ENCODE measurements at places on chromosomes 7 and 10.
A peak's percentile ranks its signal among the peaks of the same experiment; 100 is the strongest.

- DNase-seq: no peak
Measured at GRCh38 chr10:71382757-71383156, 14.0 kb upstream of the CDH23 start.

DNA sequence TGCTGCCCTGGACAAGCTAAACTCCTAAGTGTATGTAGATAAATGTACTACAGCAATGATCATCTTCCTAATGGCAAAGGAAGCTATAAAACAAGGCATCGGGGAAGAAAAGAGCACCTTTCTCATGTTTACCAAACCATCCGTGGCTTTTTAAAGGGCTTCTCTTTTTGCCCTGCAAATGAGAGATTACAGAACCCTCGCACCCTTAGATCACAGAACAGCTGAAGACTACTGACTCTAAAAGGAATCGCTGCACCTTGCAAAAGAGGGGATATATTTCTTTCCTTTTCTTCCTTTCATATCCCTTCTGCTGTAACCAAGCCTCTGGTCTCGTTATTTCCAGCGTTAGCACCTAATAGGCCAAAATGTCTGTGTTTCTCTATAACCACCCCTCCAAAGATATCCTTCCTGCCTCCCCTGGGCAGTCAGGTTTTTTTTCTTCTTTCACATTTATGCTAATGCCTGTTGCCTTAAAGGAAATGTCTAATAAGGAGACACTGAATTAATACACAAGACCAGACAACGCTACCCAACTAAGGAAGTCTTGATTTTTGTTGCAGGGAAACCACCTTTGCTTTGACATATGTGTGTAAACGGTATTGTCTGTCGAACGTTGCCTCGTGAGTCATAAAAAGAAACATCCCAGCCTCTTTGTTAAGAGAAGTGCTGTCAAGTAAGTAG, 10.5 kb downstream of the ST8SIA6 start:
- no peak for DNase-seq

GRCh38 chr10:17240616-17241015, 12.6 kb downstream of the VIM start:
- DNase-seq: no peak

DNA sequence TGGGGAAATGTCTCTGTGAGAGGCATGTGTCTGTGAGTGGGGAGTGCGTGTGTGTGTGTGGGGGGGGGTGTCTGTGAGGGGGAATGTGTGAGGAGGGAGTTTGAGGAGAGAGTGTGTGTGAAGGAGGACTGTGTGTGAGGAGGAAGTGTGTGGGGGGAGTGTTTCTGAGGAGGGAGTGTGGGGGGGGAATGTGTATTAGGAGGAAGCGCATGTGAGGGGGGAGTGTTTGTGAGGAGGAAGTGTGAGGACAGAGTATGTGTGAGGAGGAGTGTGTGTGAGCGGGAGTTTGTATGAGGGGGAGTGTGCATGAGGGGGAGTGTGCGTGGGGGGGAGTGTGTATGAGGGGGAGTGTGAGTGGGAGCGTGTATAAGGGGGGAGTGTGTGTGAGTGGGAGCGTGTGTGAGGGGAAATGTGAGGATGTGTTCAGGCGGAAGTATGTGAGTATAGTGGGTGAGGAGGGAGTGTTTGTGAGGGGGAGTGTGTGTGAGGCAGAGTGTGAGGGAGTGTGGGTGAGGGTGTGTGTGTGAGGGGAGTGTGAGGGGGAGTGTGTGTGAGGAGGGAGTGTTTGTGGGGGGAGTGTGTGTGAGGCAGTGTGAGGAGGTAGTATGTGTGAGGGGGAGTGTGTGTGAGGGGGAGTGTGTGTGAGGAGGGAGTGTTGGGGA, 21.8 kb upstream of the PTPRN2 start:
- DNase-seq: no peak

- DNase-seq: no peak
Measured at GRCh38 chr10:59176241-59177030, at the start of gene PHYHIPL. Gene PHYHIPL, plus strand, starts transcription at chr10:59176643. Its CDS starts 211 bp downstream, at chr10:59176854.

- DNase-seq: peak; percentile 60
Measured at GRCh38 chr10:117410557-117410956, 35.3 kb upstream of the PDZD8 start.

GRCh38 chr10:66637273-66638036, 288.4 kb upstream of the LRRTM3 start:
- DNase-seq: no peak

DNA sequence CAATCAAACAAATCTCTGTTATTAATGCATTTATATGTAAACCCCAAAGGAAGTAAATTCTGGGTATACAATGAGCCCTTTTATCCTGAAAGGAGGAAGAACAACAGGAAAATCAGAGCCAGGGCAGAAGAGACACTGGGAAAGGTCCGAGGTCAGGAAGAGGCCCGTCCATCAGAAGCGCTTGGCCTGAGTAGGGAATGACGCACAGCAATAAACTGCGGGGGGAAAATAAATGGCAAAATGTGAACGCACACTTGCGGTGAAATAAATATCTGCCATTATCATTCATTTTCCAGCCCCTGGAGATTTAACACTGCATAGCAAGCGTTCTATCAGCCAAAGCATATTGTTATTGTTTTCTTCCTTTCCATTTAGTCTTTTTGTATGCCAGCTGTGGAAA, 243.4 kb downstream of the COBL start:
- DNase-seq: no peak

- no peak for DNase-seq
Measured at GRCh38 chr10:2054728-2055127, 317.4 kb upstream of the ADARB2 start.

DNA sequence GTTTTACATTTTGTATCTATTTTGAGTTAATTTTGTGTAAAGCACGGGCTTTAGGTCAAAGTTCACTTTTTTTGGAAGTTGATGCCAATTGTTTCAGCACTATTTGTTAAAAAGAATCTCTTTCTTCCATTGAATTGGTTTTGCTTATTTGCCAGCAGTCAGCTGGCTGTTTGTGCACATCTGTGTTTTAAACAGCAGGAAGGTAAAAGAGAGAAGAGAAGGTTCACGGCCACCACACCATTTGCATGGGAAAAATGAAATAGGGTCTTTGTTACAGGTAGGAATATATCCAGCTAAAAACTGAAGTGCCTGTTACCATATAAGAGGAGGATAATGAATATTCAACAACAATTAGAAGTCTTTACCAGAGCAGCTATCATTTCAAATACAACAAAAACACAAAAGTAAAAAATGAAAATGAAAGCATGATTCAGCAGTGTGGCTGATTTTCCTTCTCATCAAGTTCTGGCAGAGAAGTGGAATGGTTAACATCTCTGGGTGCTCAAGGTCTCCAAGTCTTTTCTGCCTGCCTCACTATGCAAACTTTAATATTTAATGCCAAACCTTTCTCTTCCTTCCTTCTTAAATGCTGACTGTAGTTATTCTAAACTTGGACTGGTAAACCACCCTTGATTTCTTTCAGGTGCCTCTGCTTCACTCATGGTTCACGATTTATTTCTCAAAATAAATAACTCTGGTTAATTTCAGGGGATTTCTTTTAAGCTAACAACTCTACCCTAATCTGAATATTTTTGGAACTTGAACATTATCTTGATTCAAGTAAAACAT, 841.5 kb downstream of the GRM8 start:
- no peak for DNase-seq

DNA sequence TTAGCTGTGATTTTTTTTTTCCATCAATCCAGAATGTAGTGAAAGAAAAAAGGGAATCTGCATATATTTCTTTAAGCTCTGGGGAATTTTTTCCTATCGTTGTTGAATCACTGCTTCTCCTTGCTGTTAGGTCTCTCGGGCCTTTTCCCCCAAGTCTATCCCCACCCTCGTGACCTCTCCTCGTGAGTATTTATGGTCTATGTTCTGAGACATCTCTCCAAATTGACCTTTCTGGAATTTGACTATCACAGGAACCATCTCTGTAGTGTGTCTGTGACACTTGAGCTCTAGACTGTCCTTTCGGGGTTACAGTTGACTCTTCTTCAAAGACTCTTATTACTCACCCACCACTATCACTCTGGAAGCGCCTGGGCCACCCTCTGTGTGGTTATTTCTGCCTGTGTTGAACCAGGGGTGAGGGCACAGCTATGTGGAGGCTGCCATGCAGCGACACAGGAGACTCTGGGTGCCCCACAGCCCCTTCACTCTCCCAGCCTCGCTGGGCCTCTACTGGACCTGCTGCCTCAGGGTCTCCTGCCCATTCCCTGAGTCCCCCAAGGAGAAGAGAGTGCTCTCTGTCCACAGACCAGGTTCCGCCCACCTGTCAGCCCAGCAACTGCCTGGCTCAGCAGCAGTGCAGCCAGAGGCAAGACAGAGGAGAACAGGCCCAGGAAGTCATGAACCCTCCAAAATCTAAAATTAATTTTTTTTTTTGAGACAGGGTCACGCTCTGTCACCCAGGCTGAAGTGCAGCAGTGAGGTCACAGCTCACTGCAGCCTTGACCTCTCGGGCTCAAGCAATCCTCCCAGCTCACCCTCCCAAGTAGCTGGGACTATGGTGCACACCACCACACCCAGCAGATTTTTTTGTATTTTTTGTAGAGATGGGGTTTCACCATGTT, 45.7 kb upstream of the PTPRN2 start:
- no peak for DNase-seq

- DNase-seq: no peak
Measured at GRCh38 chr10:121788717-121789116, 139.1 kb downstream of the ATE1 start.

- no peak for DNase-seq
Measured at GRCh38 chr10:92834331-92834730, 14.0 kb upstream of the EXOC6 start.

DNA sequence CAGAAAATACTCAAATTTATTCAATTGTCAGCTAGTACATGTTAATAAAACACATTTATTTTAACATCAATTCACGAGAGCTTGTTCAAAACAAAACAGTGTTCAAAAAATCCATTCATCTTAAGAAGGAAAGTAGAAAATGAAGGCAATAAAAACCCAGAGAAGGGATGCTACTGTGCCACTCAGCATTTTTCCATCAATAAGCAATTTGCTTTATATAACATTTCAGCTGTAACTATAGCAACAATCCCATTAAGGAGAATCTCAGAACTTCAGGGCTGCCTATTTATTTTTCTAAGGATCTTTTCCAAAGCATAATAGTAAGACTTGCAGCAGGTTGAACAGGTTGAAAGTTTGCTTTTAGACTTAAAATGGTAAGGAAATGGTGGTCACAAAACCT, 190.5 kb downstream of the PCLO start:
- DNase-seq: no peak

DNA sequence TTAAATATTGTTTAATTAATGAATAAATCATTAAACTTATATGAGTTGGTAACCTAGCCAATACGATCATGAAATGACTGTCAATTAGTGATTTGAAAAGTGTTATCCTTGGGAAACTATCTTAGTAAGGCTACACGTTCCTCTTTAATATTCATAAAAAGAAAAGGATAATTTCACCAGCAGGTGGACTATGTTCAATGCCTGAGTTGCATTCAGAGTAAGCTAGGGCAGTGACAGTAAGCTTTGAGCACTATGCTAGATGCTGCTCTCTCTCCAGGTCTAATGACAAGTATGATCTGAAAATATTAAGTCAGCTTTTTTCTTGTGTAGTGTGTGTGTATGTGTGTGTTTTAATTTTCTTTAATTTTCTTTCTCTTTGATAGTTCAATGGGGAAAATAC, 486.3 kb upstream of the PCDH15 start:
- DNase-seq: no peak

Measured in hematopoietic multipotent progenitor cell treated with erythropoietin and hydrocortisone succinate and interleukin-3 and kit ligand, for 17 days (in vitro differentiated cells).